NCI-H774 (cell line): ENCODE measurements at places on chromosomes 6 and 20.

DNA sequence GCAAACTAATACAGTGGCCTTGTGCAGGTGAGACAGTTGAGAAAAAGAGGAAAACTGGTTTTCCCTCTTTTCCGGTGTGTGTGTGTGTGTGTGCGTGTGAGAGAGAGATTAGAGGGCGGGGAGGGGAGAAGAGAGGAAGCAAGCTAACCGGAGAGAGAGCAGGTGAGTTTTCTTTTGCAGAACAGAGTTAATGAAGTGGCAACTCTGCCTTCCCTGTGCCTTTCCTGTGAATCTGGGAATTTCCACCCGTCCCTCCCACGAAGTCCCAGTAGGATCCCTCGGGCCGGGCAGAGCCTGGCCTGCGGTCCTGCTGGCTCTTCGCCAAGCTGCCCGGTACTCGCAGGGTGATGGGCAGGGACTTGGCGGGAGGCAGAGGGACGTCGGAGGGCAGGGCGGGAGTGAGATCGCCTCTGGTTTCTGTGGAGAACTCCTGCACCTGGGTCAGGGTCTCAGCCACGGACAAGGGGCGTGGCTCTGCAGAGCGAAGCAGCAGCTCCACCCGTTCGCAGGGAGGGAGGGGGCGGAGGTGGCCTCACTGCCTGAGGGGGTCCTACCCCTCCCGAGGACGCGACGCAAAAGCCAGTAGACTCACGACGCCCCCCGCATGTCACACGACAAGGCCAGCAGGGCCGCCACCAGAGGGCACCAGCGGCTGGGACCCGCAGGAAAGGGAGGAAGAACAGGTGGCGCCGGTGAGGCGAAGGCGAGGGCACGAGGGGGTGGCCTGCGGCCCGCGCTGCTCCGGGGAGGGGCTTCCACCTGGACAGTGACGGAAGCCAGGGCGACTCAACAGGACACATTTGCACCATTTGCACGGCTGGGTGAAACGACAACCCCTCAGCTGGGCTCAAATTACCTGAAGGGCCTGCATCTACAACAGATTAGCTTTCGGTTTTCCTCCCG lies 51.2 kb upstream of the RNF182 start:
- DNase-seq, result peak; percentile 89

DNA sequence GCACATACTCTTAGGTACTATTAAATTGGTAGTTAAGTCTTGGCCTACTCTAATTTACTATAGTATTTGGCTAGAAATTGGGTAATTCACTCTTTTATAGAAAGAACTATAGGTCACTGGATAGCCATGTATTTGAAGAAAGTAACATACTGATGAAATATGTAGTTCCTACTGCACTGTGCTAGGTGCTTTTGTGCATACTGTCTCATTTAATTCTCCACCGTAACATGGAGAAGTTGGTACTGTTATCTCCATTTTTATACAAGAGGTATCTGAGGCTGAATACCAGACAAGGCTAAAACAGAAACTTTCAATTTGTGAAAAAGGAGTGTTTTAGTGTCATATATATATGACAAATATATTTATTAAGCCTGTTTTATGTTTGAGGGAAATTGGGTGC lies 29.8 kb downstream of the AFDN start:
- no peak for DNase-seq

DNA sequence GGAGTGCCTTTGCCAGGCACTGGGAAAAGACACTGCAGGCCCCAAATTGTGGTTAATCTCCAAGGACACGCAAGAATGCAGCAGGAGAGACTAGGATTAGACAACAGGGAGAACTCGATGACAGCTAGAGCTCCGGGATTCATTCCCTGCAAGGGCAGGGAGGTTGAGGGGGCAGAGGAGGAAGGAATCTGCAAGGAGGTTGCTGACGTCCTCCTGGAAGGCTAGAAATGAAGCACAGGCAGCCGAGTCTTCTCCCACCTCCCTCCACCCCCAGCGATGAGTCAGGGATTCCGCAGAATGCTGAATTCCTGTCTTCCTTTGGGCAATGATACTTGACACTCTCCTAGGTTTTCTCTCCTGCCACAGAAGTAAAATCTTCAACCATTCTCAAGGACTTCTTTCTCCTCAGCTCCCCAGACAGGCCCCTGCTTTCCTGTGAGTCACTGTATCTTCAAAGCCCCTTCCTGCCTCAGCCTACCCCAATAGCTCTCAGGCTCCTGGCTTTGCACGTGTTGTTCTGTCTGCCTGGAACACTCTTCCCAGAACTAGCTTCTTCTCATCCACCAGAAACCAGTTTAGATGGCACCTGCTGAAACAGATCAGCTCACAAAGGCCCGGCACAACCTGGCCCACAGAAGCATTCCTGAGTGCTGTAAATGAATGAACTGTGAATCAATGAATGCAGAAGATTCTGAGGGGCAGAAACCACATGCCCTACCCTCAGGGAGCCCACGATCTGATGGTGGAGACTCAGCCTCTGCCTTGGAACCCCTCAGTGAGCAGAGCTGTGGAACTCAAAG lies 85.6 kb downstream of the MRPL14 start:
- DNase-seq, result no peak

DNA sequence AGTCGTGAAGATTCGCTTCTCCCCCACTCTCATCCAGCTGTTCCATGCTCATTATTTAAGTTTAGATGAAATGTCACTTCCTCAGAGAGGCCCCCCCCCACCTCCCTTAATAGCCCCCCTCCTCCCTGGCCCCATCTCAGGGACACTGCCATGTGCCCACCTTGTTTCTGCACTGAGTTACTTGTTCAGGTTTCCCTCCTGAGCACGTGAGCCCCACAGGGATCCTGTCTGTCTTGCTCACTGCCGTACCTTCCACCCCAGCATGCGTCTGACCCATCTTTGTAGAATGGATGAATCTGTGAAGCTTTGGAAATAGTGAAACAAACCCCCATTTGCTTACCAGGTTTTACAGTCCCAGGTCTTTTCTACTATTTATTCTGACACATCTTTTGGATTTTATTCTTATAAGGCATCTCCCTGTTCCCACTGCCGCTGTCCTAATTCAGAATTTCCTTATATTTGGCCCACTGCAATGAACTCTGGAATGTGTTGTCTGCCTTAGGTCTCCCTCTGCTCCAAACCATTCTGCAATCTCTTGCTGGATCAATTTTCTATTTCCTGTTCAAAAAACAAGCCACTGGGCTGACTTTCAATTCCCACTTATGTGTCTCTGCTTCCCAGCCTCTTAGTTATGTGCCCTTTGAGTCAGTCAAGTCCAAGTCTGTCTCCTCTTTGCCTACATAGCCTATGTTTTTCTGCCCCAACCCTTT lies 136.5 kb upstream of the ECI2 start:
- DNase-seq, result no peak

GRCh38 chr6:25277386-25277785 lies 1.8 kb upstream of the CARMIL1 start:
- no peak for DNase-seq

GRCh38 chr6:15739867-15740266 lies 77.0 kb upstream of the DTNBP1 start:
- DNase-seq, result no peak

- DNase-seq, result no peak
These were observed 43.2 kb downstream of the NCOA3 start for GRCh38 chr20:47544852-47545251.

GRCh38 chr6:113103634-113104361 lies 753.3 kb upstream of the MARCKS start:
- no peak for DNase-seq
